ENCODE measurements at places on chromosomes 11 and 22. TPM values are rescaled to one million over a fixed set of nuclear protein-coding genes. Genes with fewer than 3 reads are reported as not detected.

The TYR gene
- total RNA-seq: 29.9 TPM

The TCIRG1 gene
- 45.9 TPM for total RNA-seq

The C22orf42 gene
- total RNA-seq: not detected

The GLYATL2 gene
- total RNA-seq: 3.9 TPM

The APOA5 gene
- total RNA-seq: not detected

The PRMT3 gene
- 13.3 TPM for total RNA-seq

The KCNA4 gene
- 0.34 TPM for total RNA-seq

The MRGPRX4 gene
- total RNA-seq: not detected

The FJX1 gene
- total RNA-seq: 16.8 TPM

The CBLIF gene
- not detected for total RNA-seq

The UBE2L3 gene
- 52.2 TPM for total RNA-seq

The ASCL2 gene
- 13.8 TPM for total RNA-seq

The NCAM1 gene
- 2.2 TPM for total RNA-seq

The OR10G8 gene
- total RNA-seq: not detected

The VPS11 gene
- total RNA-seq: 37.2 TPM

The SPON1 gene
- total RNA-seq: 16.1 TPM

The CWC15 gene
- 60.7 TPM for total RNA-seq

The CD3G gene
- not detected for total RNA-seq

The UBQLN3 gene
- not detected for total RNA-seq

The TEAD1 gene
- total RNA-seq: 84.8 TPM

The ZNF215 gene
- 1.5 TPM for total RNA-seq

The SUN2 gene
- 247 TPM for total RNA-seq

The OR8A1 gene
- not detected for total RNA-seq

The ATG2A gene
- 82.2 TPM for total RNA-seq

Data from suprapubic skin (tissue), 4 donors.